ENCODE measurements at places on chromosomes 4 and X.

GRCh38 chr4:188455062-188455752 is 316.0 kb downstream of the TRIML1 start:
- no peak for DNase-seq

DNA sequence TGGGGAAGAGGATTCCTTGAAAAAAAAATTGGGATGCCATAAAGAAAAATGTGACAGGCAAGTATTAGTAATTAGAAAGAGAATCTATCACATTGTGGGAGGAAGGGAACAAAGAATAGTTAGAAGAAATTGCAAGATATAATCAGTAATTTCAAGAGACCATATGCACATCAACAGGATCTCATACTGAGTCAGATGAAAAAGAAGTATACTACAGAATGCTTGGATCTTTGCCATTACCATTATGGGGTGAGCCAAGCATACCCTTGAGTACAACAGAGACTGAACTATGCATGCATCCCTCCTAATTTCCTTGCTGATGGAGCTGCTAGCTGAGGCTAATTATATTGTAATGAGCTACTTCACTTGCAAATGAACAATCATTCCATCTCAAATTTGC is 287.6 kb downstream of the PAPSS1 start:
- DNase-seq, result no peak

GRCh38 chr4:84944947-84945346 is 21.5 kb downstream of the WDFY3 start:
- peak; percentile 7 for DNase-seq

- peak; percentile 9 for DNase-seq
Measured at GRCh38 chrX:71181558-71181909, 36.9 kb downstream of the NLGN3 start.

GRCh38 chr4:38565271-38566199 is 98.5 kb upstream of the KLF3 start:
- no peak for DNase-seq

DNA sequence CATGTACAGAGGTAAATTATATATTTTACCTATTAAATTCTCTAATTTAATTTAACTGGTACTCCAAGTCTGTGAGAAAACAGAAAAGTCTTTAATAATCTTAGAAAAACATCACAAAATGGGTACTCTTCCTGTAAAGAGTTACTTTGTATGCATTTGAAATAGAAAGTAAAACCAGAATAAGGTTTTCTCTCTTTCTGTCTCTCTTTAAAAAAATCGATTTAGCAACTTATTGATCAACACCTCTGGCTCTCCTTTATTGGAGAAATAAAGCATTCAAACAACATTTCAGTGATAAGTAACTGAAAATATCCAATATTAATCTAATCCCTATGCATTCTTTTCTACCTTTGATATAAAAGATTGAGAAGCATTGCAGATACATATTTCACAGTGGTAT is 27.4 kb downstream of the ATOH1 start:
- no peak for DNase-seq

GRCh38 chr4:68732653-68733466 is 62.4 kb upstream of the UGT2B15 start:
- DNase-seq, result no peak

GRCh38 chrX:19904778-19905367 is 17.5 kb upstream of the SH3KBP1 start:
- peak; percentile 38 for DNase-seq

DNA sequence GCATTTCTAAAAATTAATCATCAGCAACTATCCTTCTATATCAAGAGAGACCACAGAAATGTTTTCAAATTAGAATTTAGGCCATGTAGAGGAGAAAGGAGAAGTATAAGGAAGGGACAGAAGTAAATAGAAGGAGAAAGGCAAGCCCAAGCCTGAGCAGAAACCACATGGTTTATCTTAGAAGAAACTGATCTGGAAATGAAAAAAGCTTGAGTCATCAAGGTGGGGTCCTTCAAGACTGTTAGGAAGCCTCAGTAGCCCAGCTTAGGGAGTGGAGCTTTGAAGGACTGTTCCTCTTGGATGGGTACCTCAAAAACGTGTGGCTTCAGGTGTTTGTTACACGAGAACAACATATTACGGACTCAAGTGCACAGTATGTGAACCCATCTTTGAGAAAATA is 4.5 kb downstream of the BMX start:
- DNase-seq, result no peak

GRCh38 chrX:19659929-19660328 is 144.6 kb upstream of the MAP3K15 start:
- no peak for DNase-seq

DNA sequence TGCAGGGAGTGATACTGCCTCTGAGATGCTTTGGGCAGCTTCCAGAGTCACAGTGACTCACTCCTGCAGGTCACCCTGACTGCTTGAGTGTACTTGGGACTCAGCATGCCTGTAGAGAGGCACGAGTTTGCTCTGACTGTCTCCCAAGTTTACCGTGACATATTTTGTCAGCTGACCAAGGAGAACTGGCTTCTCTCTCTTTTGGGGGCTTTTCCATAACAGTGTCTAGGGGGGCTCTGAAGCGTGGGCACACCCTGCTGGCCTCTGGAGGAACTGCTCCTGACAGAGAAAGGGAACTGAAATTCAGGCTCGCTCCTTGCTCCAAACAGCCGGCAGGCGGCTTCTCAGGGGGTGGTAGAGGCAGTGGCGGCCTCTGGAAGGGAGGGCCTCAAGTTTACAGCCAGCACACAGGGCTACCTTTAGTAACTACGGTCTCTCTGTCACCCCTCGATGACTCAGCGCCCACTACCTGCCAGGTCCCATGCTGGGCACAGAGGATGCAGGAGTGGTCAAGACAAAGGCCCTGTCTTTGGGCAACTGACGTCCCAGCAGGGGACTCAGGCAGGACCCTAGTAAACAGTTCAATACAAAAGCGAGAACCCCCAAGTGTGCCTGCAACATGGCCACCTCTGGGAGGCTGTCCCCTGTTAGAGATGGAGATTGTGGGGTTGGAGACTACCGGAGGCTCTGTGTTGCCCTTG is 17.8 kb downstream of the ZNF185 start:
- peak; percentile 59 for DNase-seq

GRCh38 chrX:120564925-120565324 is 4.2 kb upstream of the CUL4B start:
- peak; percentile 32 for DNase-seq

GRCh38 chr4:16278178-16278577 is 51.9 kb upstream of the TAPT1 start:
- DNase-seq, result no peak

GRCh38 chr4:77126809-77127208 is 30.2 kb upstream of the CCNG2 start:
- DNase-seq, result peak; percentile 91

GRCh38 chr4:183747380-183747779 is 88.3 kb downstream of the TRAPPC11 start:
- no peak for DNase-seq

DNA sequence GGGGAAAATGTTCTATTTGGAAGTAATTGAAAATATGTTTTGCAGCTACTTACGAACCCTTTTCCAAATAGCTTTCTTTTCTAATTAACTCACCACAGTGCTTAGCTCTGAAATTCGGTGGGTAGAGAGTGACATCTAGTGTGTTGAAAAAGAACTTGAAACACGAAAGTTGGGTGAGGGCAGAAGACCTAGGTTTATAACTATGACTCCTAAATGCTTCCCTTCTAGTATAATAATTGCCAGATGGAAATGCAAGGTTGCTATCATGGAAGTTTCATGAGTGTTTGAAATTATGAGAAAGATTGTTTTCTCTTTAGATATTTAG is 77.3 kb upstream of the NOCT start:
- peak; percentile 44 for DNase-seq

DNA sequence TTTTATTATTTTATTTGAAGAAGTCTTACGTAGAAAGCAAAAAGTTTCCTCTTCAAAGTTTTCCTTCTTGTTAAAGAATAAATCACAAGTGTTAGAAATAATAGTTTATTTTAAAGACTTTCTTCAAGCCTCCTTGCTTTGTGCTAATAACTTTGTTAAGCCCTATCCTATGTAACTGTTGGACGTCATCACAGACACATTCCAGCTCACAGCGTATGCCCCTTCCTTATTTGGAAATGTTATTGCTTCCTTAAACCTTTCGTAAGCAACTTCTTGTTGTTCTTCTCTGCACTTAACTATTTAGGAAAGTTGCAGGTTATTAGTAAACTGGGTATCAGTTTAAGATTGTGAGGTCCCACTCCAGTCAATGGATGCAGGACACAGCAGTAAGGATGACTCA is 7.6 kb upstream of the SRD5A3 start:
- DNase-seq, result peak; percentile 46

GRCh38 chrX:135324463-135324862 is 15.2 kb downstream of the ETDC start:
- DNase-seq, result no peak

- no peak for DNase-seq
Measured at GRCh38 chr4:54058171-54058570, 6.2 kb downstream of the CHIC2 start.

GRCh38 chrX:54540289-54540688 is 10.3 kb downstream of the GNL3L start:
- DNase-seq, result no peak

- peak; percentile 21 for DNase-seq
Measured at GRCh38 chr4:127586922-127587571, 45.7 kb upstream of the INTU start.

- no peak for DNase-seq
Measured at GRCh38 chrX:44392767-44393166, 49.3 kb upstream of the EFHC2 start.

DNA sequence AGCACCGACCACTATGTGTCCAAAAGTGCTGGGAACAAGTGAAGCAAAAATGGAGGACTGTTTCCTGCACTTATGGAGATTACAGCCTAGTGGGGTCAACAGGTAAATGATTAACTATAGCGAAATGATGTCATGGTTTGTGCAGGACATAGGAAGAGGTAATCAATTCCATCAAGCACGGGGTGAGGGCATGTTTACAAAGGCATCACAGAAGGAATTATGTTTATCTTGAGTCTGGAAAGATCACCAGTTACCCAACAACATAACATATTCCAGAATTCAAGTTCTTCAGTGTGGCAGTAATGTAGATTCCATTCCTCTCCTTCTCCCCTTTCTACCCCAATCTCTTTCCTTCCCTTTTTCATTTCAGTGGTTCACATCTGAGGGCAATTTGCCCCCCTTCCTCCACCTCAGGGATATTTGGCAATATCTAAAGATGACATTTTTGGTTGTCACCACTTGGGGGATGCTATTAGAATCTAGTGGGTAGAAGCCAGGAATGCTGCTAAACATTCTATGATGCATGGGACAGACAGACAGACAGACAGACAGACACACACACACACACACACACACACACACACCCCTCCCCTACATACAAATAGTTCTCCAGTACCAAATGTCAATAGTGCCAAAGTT is 24.1 kb downstream of the FAM47E start:
- DNase-seq, result peak; percentile 22

- no peak for DNase-seq
Measured at GRCh38 chr4:86152454-86152853, 207.4 kb downstream of the MAPK10 start.

DNA sequence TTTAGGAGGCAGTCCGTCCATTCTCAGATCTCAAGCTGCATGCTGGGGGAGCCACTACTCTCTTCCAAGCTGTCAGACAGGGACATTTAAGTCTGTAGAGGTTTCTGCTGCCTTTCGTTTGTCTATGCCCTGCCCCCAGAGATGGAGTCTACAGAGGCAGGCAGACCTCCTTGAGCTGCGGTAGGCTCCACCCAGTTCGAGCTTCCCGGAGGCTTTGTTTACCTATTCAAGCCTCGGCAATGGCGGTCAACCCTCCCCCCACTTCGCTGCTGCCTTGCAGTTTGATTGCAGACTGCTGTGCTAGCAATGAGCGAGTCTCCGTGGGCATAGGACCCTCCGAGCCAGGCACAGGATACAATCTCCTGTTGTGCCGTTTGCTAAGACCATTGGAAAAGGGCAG is 10.7 kb upstream of the ADH5 start:
- no peak for DNase-seq

GRCh38 chrX:141669689-141670088 is 28.9 kb downstream of the SPANXD start:
- no peak for DNase-seq

DNA sequence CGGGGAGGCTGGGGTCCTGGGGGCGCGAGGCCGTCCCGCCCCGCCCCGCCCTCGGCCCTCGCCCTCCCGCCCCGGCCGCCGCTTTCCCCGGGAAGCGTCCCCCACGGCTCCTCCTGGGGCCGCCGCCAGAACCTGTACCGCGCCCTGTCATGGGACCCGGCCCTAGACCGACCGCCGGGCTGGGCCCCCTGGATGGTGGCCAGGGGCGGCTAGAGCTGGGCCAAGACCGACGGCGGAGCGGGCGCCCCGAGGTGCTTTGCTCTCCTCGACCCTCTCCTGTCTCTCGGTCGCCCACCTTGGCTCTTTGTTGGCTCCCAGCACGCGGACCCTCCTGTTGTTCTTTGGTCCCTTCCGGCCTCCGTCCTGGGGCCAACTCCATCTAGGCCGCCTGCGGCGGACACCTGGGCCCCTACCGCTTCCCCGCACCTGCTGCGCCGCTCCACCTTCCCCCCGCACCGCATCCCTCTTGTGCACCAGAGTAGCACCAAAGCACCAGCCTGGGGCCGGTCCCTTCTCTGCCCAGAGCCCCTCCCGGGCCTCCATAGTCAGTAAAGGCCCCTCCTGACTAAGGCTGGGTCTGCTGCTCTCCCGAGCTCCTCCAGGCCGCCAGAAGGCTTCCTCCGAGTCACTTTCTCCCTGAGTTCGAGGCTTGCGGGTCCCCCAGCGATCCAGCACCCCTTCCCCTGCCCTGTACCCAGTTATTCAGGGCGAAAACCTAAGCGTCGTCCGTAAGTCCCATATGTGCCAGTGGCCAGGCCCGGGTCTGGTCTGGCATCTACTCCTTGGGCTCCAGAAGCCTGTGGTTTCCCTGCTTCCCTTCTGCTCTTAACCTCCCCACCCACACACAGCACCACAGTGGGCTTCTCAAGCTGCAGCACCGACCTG is 587 bp downstream of the TACC3 start:
- peak; percentile 48 for DNase-seq

GRCh38 chr4:181301735-181302710 is 941.2 kb upstream of the TENM3 start:
- peak; percentile 30 for DNase-seq

DNA sequence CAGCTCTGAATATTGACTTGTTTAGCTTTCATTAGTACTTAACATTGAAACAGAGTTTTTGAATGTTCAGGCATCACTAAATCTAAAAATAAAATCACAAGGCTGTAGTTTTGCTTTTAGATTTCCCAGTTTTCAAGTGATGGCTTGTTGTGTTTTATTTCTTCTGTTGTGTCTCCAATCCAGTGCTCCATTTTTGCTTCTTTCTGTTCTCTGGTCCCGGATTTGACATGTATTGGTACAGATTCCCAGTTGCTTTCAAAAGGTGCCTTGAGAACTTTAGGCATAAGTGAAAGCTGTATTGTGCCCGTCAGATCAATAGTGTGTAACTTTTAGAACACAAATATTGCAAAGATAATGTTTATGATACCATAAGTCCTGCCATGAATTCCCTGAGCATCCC is 53.2 kb downstream of the ARHGAP10 start:
- no peak for DNase-seq
